ENCODE measurements at places on chromosomes 2 and 18.

GRCh38 chr2:209990838-209991237, 11.6 kb upstream of the RPE start:
- DNase-seq, result no peak

GRCh38 chr2:217440000-217440399, 562.8 kb downstream of the TNS1 start:
- DNase-seq, result no peak

GRCh38 chr18:5309888-5310470, 14.5 kb upstream of the ZBTB14 start:
- peak; percentile 55 for DNase-seq

GRCh38 chr2:43001055-43001378, 208.6 kb upstream of the HAAO start:
- DNase-seq, result no peak

Measured in activated CD4-positive, alpha-beta T cell treated with anti-CD3 and anti-CD28 coated beads, Interleukin-2, amount 10 ng/mL, durations not matched to agents 7 days and 5 days (primary cell).